ENCODE measurements at places on chromosomes 6 and 20.

GRCh38 chr6:144951730-144952437 lies 666.7 kb downstream of the UTRN start:
- no peak for DNase-seq

- DNase-seq = no peak
Observed at GRCh38 chr20:11054266-11054993, 380.6 kb upstream of the JAG1 start.

DNA sequence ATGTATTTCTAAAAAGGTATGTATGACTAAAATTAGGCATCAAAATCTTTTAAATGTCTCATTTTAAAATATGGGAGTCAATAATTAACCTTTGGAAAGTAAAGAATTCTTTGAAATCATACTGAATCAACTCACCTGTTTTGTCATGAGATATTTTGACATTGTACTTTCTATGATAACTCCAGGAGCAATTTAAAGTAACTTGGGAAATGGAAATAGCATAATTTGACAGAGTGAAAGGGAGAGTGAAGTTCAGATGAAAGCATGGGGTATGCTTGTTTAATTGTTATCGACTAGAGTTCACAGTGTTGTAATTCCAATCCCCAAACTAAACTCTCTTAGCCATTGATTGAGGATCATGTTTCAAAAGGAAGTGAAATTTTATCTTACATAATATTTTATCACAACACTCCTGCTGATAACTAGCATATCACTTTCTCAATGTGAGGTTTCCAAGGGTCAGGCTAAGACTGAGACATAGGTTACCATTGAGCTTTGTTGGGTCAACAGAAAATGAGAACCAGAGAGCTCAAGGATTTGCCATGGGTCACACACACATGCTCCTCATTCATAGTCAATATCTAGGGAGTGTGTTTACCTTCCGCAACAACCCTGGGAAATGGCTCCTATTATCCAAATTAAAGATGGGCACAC lies 2.3 kb downstream of the GSTA1 start:
- no peak for DNase-seq

DNA sequence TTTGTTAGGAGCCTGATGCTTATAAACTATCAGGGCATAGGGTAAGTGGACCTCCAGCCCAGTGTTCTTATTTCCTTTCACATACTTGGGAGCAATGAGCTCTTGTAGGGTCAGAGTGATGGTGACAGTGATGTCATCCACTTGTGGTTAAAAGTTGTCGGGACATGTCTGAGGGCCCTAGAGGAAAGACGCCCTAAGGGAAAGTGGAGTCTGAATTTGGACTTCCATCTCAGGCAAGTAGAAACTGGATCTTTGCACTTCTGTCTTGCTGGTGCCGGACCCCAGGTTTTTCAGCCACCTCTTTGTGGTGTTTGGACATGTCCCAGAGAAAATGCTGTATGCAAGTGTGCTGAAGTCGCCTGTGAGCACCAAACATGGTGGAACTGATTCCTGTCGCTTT lies 900.5 kb downstream of the C6orf118 start:
- DNase-seq = no peak

GRCh38 chr20:1856424-1856823 lies 38.8 kb upstream of the SIRPA start:
- no peak for DNase-seq

DNA sequence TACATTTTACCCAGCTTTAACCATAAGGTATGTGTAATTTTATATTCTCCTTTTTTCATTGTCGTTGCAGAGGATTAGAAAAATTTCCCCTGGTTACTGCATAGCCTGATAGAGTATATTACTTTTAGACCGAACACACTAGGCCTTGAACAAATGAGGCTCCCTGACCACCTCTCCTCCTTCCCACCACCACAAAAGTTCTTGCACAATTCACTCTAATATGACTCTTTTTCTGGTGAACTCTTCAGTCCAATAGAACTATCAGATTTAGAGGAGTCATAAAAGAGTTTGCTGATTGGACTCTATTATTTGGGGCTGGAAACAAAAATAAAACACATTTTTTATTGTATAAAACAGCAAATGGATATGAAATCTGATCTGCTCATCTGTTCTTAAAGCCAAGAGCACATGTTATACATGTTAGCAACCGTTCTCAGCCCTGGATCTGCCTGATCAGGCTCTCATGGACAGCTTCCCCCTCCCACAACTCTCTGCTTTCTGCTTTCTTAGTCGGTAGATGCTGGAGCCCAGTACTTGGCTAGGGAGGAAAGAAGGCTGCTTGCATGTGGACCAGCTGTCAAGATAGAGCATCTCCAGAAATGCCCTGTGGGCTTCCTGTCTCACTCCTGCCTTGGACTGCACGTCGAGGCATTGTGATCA lies 83.5 kb downstream of the CD164 start:
- peak; percentile 39 for DNase-seq

- no peak for DNase-seq
Observed at GRCh38 chr6:34680802-34681515, 15.6 kb downstream of the ILRUN start.

DNA sequence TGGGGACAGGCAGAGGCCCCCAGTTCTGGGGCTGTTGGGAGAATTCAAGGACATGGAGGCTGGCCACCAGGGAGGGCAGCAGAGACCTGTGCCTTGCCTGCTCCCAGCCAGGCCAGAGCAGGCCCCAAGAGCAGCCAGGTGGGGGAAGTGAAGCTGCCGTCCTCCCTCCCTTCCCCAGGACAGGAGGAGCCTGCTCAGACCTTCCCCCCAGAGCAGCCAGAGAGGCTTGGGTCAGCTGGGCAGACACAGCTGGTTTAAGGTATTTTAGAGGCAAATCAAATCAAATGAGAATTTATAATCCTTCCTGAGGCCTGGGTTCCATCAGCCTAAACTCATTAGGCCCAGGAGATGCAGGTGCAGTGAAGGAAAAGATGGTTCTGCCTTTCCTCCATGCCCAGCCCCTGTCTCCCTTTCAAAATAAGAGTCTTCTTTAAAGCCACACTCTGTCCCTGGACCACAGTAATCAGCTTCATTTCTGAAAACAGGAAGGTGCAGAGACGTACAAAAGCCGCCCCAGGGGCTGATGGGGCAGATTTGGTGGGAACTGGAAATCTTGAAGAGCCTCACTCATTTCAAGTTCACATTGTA lies 21.7 kb downstream of the BMP7 start:
- DNase-seq = peak; percentile 78
